WERI-Rb-1 (cell line): ENCODE measurements at places on chromosomes 1 and 21.

GRCh38 chr21:16573578-16573977, 843.8 kb downstream of the USP25 start:
- DNase-seq = no peak

DNA sequence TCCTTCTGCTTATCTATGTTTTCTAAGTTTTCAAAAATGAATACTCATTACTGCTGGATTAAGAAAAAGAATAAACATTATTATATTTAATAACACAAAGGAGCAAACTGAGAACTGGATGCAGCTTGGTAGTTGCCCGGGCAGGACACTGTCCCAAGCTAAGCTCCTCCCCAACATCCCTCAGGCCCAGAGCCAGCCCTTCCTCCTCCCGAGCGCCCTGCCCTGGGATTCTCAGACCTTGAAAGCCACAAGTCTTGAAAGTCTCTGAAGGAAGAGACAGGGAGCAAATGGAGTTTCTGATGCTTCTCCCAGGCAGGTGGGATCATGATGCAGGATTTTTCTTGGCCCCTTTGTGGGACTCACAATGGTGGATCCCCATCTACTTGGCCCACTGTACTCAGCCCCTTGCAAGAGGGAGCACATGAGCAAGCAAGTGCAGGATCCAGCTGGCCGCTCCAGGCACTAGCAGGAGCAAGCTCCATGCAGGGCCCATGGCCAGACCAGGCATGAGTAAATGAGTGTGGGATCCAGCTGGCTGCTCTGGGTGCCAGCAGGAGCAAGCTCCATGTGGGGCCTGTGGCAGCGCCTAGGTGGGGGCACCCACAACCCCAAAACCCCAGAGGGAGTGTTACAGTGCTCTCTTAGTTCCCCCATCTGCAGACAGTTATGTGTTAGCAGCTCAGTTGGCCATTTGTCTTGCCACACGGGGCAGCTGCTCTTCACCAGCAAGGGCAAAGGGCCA, 32.1 kb upstream of the RAB4A start:
- no peak for DNase-seq

- DNase-seq = no peak
Observed at GRCh38 chr1:158186180-158186579, 5.5 kb downstream of the CD1D start.

- DNase-seq = no peak
Observed at GRCh38 chr21:41158026-41158425, 9.9 kb upstream of the BACE2 start.

DNA sequence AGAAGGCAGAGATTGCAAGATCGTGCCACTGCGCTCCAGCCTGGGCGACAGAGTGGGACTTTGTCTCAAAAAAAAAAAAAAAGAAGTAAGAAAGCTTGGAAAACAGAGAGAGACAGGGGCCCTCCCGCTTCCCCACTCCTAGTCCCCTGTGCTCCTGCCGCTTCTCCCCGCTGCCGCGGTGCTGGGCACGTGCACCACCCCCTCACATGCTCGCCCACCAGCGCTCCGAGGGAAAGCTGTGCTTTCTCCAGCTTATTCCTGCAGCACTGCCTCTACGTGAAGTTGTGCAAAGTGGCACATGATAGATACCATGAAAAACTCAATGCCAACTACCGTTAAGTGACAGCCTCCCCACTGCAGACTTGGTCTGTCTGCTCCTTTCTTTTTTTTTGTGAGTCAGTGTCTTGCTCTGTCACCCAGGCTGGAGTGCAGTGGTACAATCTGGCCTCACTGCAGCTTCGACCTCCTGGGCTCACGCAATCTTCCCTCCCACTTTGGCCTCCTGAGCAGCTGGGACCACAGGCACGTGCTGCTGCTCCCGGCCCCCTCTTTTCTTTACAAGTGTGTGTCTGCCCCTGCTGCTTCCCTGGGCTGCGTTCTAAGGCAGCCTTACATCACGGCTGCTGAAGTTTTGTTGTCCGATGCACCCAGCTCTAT, 15.4 kb downstream of the SLX9 start:
- DNase-seq = no peak

GRCh38 chr1:153921803-153922075, 1.0 kb downstream of the GATAD2B start:
- DNase-seq = no peak

- no peak for DNase-seq
Observed at GRCh38 chr1:54352755-54353154, 53.4 kb downstream of the SSBP3 start.

GRCh38 chr1:46183079-46183847, 7.0 kb upstream of the P3R3URF start:
- DNase-seq = peak; percentile 32

GRCh38 chr1:63155437-63155836, 166.9 kb upstream of the FOXD3 start:
- no peak for DNase-seq

GRCh38 chr1:67534627-67535065, 104.4 kb upstream of the SERBP1 start:
- no peak for DNase-seq

DNA sequence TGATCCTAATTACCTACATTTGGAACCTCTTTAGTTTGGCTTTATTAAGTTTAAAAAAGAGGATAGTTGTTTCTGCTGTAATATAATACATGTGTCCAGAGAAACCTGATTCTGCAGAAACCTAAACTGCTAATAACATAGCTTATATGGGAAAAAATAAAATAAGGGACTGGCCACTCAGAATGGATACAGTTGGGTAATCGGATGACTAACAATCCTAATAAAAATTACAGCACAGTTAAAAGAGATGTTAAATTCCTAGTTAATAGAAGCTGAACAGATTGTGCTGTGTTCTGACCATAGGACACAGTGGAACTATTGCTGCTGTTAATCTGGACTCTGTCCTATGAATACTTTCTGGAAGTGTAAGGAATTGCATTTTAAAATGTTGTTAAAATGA, 16.0 kb downstream of the ARV1 start:
- DNase-seq = no peak

DNA sequence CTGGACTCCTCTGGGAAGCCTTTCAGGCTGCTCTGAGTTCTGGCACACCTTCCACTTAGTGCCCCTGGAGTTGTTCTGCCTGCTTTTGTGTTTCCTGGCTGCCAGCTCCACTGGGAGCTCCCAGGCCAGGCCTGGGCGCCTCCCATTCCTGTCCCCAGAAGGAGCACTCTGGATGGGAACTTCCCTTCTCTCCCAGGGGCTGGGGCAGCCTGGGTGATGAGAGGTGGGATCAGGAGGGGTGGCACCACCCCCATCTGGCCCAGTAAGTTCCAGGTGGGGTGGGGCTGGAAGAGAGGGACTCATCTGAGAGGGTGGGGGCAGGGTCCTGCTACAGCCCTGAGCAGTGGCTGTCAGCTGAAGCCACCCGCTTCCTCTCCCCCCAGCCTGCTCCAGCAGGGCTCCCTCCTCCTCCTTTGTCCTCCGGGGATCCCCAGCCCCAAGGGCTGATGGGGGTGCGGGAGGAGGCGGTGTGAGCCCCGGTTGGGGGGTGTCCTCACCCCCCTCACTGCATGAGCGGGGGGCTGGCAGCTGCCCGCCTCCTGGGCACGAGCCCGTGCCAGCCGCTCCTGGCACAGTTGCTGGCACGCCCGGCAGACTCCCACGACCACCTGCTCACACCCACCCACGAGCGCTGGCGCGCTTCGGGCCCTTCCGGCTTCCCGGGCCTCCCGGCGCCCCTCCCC, 4.7 kb downstream of the FOXO6 start:
- peak; percentile 65 for DNase-seq

- no peak for DNase-seq
Observed at GRCh38 chr1:85058311-85058710, 10.0 kb upstream of the MCOLN3 start.

DNA sequence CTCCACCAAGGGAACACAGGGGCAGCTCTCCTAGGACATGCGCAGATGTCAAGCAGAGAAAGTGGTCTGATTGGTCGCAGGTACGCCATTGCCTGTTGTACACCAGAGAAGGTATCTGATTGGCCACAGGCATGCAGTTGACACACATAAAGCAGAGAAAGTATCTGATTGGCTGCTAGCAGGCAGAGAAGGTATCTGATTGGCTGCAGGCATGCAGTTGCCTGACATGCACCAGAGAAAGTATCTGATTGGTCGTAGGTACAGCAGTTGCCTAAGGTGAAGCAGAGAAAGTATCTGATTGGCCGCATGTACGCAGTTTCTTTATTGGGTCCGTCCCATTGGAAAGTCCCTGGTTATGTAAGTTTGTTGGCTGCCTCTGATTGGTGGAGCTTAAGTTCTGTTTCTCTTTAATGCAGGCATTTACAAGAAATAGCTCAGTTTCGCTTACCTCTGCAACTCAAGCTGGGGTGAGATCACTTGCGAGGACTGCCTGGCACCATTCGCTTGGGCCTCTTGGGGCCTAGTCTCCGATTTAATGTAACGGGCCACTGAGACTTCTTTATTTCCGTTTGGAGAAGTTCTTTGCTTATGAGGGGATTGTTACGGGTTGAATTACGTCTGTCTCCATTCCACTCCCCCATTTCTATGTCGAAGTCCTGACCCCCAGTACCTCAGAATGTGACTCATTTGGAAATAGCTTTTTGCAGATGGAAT, 74.2 kb downstream of the SIK1 start:
- DNase-seq = no peak

DNA sequence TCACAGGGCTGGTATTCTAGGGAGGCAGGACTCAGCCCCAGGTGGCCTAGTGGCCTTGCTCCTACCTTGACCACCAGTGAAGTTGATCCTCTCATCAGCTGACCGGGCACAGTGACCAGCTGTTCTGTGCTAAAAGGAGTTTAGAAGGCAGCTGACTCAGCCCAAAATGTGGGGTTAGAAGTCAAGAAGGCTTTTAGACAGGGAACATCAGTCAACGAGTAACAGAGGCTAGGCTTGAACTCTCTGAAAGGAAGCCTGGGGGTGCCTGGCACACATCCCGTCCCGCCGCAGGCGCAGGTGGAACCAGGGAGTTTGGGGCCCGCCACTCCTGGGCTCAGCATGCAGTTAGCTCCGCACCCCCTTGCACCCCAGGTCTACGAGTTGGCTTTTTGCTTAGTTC, 114.9 kb upstream of the SLC45A1 start:
- no peak for DNase-seq

- DNase-seq = no peak
Observed at GRCh38 chr1:94864821-94865220, 44.7 kb downstream of the SLC44A3 start.

DNA sequence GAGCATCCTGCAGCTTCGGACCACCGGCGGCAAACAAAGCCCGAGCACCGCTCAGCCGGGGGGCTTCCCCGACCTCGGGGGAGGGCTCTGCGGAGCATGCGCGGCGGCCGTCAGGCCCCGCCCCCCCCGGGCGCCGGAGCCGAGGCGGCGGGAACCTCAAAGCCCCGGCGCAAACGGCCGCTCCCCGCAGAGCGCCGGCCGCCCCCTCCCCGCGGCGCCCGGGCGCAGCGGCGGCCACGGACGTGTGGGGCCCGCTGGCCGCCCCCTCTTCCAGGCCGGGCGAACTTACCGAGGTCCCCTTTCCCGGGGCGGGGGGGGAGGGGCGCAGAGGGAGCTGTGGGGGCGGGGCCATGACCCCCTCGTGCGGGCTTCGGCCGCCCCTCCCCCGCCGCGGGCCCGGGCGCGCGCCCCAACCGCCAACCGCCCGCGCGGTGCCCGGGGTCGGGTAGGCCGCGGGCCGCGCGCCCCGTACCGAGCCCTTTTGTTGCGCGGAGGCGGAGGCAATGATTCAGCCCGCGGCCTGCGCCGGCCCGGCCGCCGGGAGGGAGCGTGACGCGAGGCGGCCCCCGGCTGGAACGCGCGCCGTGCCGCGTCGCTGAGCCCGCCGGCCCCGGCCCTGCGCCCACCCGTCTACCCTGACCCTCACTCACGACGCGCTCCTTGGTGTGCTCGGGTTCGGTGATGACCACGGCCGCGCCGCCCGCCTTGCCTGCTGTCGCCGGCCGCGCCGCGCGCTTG, 1.7 kb downstream of the RCC2 start:
- DNase-seq = peak; percentile 36

DNA sequence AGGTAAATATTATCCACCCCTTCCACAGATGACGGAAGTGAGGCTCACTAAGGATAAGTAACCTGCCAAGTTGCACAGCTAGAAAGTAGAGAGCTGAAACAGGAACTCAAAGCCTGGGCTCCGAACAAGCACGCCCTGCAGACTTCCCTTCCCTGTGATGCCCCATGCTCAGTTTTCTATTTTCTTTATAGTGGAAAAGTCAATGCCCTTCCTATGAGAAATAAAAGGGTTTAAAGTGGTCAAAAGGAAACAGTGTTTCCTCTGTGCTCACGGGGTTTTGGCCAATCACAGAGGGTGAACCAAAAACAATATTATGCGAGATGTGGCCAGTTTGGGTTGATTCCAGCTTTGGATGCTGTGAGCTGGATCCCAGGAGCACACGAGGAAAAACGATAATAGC, 44.5 kb downstream of the DDR2 start:
- no peak for DNase-seq

- peak; percentile 90 for DNase-seq
Observed at GRCh38 chr1:9455487-9456234, 83.6 kb upstream of the SLC25A33 start.

GRCh38 chr1:99643021-99643779, 2.7 kb upstream of the PALMD start:
- no peak for DNase-seq

- DNase-seq = no peak
Observed at GRCh38 chr1:66557157-66557556, 23.2 kb downstream of the SGIP1 start.

DNA sequence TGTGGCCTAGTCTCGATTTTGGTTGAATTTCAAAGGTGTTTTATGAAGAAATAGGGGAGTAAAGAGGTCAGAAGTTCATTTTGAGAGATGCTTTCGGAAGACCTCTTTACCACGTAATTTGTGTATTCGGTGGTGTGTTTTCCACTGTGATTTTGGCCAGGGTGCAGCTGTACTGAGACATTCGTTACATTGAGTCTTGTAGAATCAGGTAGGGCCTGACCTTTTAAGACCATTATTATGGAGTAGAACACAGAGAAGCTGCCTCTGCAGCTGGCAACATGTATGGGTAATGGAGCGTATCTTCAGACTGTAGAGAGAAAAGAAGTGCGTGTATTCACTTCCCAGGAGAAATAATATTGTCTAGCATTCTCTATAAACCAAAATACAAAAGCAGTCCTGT, 326.5 kb downstream of the PDE4B start:
- no peak for DNase-seq

GRCh38 chr1:237527761-237528160, 363.0 kb downstream of the ZP4 start:
- DNase-seq = no peak

- DNase-seq = no peak
Observed at GRCh38 chr1:15680131-15680530, 4.0 kb upstream of the PLEKHM2 start.

- no peak for DNase-seq
Observed at GRCh38 chr1:94783342-94784189, 36.6 kb upstream of the SLC44A3 start.

DNA sequence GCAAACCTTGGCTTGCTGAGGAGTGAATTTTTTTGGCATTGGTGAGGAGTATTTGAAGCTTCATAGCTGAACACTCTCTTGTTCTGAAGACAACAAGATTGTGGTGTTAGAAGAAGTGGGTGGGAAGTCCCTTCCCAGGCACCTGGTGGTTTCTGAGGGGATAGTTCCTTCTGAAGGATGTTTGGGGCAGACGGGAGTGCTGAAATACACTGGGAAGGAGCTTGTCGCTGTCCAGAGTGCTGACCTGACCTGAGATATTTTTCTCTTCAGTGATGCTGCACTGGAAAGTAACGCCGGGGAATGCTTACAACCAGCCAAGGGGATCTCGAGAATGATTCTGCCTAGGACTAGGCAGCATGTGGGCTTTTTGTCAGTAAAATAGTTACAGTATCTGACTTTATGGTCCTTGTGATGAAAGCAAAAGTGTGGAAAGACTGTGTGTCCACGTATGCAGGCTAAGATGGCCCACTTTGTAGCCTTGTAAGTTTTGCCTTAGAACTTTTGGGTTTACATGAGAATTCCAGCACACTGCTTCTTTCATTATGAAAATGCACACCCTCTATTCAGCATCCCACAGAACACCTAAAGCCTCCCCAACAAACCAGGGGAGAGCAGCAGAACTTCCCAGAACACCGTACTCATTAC, 33.1 kb upstream of the NFASC start:
- no peak for DNase-seq
